Stimulated activated CD8-positive, alpha-beta memory T cell treated with anti-CD3 and anti-CD28 coated beads, Interleukin-4, amount 100 ng/mL, for 1 hour (primary cell): ENCODE measurements at places on chromosomes 16 and 17.

DNA sequence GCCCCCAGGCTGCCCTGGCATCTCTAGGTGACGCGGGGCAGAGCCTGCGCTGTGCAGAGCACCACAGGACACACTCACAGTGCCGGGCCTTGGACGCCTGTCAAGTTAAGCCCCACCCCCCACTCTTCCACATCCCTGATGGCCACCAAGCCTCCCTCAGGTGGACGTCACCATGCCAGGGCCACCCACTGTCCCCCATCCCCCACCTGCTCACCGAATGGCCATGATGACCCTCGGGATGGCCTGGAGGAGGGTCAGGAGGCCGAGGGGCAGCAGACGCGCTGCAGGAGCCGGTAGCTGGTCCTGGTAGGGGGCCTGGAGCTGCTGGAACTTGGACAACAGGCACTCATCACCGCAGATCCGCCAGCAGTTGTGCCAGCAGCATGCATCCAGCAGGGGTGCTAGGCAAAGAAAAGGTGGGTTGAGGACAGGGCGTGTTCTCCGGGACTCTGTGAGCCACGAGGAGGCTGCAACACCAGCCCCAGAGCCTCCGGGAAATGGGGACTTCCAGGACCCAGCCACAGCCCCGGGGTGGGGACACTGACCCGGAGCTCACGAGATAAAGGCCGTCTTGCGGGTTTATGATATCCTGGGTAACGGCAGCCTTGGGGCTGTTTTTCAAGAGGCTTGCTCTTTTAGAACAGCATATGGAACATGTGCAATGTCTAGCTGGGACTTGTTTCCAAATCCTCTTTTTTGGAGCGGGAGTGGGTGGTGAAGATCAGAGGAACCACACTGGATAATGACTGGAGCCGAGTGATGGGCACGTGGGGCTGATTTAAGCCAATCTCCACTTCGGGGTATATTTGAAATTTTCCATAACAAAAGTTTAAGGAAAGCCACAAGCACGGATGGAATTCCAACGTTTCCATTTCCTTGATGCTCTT, 11.4 kb downstream of the C16orf95 start:
- DNase-seq, result no peak

DNA sequence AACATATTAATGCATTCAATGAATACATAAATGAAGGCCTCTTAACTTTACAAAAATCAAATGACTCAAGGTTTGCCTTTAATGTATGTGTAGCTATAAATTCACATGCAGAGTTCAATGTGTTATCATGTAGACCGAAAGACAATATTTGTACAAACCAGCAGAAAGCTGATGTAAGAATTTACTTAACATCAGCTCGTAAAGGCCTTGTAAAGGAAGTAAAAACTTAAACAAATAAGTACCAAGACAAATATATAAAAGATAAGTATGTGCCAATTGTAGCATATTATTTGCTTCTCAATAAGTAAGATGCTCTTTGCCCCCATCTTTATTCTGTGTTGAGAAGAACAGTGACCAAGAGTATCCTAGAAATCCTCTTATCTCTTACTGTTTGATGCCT, 105.7 kb downstream of the SYCE1L start:
- no peak for DNase-seq

DNA sequence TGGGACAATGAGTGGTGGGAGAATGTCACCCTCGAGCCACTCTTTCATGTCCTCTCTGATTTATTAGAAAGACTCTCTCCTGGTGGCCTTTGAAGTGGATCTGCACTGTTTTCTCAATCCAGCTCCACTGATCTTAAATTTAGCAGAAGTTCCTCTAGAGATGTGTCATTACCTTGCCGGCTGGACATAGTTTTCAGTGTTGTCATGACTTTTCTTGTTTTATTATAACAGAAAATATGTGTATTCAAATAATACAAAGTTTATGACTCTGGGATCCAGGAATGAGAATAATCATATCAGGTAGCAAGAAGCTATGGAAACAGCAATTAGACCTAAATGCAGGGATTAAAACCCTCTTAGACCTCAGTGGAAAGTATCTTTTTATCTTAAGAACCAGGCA, 247.5 kb upstream of the ELAC2 start:
- DNase-seq, result no peak

- DNase-seq, result no peak
Measured at GRCh38 chr17:15364615-15365014, 23.2 kb upstream of the TEKT3 start.

GRCh38 chr16:11736903-11737302, 5.8 kb downstream of the TXNDC11 start:
- DNase-seq, result no peak

DNA sequence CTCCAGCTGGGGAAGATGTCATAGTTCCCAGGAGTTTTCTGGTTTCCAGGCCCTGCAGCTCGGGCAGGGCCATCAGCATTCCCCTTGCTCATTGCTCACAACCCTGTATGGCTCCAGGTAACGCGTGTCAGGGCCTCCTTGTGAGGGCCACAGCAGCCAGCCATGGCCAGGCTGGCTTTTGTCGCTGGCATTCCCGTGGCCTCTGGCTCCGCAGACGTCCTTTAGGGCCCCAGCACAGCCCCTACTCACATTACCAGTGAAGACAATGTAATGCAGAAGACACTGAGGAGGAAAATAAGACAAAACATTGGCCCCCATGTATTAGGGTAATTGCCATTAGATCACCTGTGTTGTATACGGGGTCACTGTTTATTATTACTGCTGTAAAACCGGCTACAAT, 1799.0 kb downstream of the TP53TG3F start:
- no peak for DNase-seq

DNA sequence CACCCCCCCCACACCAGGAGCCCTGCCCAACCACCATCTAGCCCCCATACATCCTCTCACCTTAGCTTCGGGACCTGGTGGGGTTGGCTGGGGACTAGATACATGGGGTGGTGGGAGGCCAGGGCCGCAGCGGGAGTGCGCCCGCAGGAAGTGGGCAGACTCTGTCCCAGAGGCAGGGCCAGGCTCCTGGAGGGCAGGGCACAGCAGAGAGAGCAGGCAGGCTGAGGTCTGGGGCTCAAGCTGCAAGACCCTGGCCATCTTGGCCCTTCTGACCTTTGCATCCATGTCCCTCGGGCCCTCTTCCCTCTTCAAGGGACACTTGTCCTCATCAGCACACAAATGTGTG, 2.7 kb downstream of the ENKD1 start:
- no peak for DNase-seq

DNA sequence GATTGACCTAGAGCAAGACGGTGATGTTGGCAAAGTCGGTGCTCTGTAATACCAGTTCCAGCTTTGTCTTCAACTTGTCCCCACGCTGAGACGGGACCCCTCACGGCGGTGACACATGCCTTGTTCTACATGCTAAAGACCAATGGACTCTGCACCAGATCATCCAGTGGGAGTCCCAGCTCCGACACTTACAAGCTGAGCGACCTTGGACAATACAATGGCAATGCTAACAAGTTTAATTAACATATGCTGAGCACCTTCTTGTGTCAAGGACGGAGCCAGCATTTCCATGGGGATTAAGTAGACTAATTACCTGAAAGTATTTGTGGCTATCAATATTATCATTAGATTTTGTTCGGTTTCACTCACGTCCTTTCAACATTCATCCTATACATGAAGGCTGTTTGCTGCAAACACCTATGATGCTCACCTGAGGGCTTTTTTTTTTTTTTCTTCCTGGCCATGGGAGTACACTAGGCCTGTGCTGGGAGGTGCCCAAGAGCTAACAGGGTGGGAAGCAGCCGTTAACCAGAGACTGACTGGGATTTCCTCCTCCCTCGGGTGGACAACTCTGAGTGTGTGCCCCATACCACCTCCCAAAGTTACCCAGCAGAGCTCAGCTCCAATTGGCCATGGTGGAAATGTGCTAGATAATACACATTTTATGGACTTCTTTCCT, 308.6 kb upstream of the ZFHX3 start:
- DNase-seq, result no peak

DNA sequence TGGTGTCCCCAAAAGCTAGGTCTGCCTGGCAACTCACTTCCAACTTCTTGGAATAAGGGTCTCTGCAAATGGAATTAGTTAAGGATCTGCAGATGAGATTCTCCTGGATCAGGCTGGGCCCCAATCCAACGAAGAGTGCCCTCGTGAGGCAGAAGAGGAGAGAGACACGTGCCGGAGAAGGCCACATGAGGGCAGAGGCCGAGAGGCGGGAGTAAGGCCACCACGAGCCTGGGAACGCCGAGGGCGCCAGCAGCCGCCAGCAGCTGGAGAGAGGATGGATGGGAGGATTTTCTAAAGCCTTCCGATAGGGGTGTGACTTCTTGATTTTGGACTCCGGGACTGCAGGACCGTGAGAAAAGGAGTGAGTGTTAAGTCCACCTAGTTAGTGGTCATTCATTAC, 76.3 kb downstream of the JPH3 start:
- no peak for DNase-seq

DNA sequence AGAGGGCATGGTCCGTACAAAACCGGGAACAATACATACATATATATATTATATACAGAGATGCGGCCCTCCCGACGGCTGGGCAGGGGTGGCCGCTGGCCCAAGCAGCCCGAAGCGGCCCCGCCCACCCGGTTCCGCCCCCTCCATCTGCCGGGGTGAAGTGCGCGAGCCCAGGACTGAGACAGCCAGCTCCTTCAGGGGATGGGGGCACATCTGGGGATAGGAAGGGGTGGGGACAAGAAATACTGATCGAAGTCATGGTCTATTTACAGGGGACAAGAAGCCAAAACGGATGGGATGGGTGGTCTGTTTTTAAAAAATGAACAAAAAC, 3.8 kb upstream of the SAMD14 start:
- DNase-seq, result no peak

DNA sequence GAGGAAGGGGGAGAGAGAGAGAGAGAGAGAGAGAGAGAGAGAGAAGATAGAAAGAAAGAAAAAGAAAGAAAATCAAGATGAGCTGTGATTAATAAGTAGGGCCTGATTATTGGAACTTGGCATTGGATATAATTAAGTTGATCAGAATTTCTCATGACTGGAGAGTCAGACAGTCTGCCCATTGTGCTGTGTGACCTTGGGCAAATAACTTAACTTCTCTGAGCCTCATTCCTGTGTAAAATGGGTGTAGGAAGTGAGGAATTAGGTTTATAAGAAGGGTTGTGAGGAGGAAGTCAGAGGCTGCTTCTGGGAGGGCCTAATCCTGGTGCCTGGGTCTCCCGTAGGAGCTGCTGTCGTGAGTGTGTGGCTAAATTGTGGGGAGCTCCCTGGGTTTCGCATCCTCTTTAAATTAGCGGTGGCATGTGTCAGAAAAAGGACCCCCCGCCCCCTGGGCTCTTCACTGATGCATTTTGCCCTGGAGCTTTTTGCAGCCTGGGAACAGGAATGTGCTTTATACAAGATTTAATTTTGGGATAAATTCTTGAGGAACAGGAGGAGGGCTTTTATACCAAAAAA, 76.0 kb downstream of the CMIP start:
- DNase-seq, result no peak

DNA sequence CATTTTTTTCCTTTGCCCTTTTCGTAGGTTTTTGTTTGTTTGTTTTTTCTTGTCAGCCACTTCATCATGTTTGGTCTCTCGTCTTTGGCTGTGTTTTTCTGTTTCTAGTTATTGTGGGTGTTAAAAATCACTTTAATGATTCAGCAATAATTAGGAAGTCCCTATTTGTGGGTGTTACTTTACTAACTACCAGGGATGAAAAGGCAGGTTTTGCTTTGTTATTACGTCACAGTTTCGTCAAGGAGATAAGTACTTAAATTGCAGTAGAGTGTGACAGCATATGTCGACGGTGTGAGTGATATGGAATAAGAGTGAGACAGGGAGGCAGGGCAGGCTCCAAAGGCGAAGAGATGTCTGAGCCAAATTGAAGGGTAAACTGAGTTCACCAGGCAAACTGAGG, 479.6 kb downstream of the WWOX start:
- DNase-seq, result no peak

DNA sequence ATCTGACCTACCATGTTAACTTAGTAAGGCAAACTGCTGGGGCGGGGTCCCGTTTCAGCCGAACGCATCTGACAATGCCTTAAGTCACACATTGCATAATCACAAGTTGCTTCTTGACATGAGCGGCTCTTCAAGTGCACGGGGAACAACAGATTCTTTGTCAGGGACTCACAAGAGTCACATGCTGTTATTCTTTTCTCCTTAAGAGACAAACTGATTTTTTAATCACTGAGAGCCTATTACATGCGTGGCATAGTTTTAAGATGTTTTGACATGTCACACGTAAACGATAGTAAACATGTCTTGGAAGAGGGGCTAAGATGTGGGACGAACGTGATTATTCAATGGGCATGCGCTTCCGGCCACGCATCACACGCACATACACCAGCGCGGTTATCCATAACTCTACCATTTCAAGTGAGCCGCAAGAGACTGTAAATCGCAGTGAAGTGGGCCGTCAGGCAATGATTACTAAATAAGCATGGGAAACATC, 63.4 kb downstream of the ADCY9 start:
- DNase-seq, result no peak

- no peak for DNase-seq
Measured at GRCh38 chr16:3065742-3066439, 451 bp downstream of the IL32 start.

DNA sequence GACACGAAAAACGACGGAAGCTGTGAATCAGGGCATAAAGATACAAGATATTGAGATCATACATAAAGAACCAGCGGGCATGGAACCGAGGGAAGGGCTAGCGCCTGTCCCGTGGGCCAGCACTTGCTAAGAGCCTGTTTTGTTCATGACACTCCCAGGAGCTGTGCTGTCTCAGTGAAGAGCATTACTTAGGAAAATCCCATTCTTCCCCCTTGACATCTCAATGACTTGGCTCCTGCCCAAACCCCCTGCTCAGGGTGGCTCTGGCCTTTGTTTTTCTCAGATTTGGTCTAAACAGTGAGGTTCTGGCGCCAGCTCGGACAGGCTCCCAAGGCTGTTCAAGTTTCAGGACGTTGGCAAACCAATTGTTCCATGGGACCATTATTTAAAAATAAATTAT, 79.1 kb upstream of the SEC14L1 start:
- no peak for DNase-seq

DNA sequence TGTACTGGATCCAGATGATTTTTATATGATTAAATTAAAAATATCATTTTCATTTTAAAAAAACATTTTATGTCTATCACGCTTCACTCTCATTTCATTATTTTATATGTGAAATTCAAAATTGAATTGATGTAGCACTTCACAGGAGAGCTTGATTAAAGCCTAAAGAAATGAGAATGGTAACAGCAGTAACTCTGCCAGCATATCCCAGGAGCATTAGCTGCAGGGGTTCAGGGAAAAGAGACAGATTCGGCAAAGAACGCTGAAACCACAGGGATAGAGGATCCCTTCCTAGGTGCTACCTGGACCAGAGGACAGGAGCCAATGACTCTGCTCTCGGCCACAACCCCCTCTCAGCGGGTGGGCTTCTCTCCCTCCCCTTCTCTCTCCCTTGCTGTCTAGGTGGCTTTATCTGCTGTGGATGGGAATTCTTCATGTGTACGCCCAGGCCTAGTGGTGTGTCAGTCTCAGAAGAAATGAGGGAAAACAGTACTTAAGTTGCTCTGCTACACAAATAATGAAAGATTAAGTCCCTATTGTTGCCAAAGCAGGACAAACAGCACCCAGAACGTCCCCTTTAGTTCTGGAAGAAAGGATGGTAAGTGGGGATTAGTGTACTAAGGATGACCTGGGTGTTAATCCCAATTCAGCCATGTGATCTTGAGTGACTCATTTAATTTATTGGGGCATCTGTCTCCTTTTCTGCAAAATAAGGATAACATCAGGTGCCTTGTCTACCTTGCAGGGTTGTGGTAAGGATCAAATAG, 123.3 kb downstream of the CDK5R1 start:
- no peak for DNase-seq

- no peak for DNase-seq
Measured at GRCh38 chr17:11582217-11582616, 16.1 kb upstream of the DNAH9 start.

GRCh38 chr17:3256575-3256974, 41.6 kb downstream of the OR3A1 start:
- no peak for DNase-seq
